ENCODE measurements at places on chromosomes 11 and 22.

GRCh38 chr11:126546191-126546590, 190.7 kb downstream of the ST3GAL4 start:
- DNase-seq, result no peak

DNA sequence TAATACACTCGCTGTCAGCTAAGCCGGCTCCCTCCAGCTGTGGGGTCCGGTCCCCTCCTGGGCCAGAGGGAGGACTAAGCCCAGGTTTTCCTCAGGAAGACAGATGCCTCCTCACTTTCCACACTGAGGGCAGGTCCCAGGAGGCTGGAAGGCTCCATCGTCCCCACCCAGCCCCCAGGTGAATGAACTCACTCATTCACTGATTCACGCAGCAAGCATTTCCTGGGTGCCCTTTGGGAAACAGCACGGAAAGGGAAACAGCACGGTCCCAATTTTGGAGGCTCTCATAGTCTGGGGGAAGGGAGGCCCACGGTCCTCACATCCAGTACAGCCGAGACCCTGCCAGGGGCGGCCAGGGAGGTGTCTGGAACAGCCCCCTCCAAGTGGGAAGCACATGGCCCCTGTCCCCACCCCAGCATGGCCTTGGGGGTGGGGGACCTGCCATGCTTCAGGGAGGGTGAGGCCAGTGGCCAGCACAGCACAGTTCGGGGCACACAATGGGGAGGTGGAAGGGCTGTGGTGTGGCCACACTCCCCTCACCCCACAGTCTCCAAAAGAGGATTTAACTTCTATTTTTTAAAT, 9.3 kb upstream of the TH start:
- no peak for DNase-seq

GRCh38 chr22:22735695-22736611, 91.5 kb downstream of the GGTLC2 start:
- no peak for DNase-seq

- no peak for DNase-seq
These were observed 125.9 kb downstream of the RCN1 start for GRCh38 chr11:32216749-32217148.

DNA sequence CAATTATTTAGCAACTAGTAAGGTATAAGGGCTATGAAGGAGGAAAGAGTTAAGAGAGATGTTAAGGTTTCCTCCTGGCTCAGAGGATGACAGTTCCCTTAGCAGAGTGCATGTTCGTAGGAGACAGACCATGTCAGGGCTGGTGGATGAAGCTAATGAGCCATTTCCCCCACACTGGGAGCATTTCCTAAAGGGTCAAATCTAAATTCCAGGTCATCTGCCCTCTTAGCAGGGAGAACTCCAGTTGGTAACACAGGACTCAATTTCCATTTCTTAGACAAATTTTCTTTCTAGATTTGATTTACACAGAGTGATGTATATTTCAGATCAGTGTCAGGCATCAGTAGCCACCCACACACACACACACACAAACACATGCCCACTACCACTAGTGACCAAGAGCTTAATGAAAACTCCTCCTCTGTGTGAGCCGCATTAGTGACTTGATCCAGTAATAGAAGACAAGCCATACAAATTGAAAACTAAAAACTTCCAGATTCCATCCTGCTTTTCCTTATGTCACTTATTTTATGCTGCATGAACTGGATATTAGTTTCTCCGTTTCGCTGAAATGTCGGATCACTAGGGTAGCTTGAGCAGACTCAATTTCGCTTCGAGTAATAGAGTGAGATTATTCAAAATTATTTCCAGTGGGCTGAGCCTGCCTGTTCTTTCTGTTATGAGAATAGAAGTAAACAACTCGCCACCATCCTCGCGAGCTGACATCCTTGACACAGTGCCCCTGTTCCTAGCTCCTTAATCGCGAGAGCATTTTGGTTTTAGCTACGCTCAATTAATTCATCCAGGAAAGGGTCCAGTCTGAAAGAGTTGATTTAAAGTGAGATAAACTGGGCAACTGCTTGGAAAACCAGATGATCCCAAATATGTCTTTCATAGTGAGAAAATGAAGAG, 582.6 kb downstream of the SOX6 start:
- DNase-seq, result no peak

GRCh38 chr11:70105369-70105754, 27.2 kb downstream of the ANO1 start:
- no peak for DNase-seq

DNA sequence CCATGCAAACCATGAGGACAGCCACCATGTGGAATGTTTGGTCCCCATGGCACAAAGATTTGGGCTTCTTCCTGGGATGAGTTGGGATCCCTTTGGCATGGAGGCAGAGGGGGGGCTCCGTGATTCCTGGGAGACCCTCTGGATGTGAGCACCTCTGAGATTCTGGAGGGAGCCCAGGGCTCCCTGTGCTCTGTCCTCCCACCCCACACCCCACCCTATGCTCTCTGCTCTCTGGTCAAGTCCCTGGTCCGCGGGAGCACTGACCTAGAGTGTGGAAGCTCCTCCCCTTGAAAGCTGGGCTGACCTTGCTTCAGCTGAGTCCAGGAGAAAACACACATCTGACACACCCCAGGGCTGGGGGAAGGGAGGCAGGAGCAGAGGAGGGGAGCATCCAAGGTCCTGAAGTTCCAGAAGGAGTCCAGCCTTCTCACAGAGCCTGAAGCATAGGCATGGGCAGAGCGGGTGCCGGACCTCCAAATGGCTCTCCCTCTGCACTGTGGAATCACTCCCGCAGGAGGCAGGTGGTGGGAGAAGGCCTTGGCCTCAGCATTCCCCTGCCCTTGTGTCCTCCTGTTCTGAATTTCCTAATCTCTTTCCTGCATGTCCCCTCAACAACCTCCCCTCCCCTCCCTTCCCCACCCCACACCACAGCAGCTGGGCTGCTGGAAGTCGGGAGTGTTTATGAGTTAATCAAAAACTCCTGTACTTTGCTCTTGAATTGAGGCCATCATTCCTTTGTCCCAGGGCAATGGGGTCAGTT, 25.7 kb upstream of the OAF start:
- DNase-seq, result no peak

- no peak for DNase-seq
These were observed 3.0 kb downstream of the MAFF start for GRCh38 chr22:38204784-38205183.

- DNase-seq, result no peak
These were observed 34.5 kb upstream of the TEF start for GRCh38 chr22:41347066-41347859.

DNA sequence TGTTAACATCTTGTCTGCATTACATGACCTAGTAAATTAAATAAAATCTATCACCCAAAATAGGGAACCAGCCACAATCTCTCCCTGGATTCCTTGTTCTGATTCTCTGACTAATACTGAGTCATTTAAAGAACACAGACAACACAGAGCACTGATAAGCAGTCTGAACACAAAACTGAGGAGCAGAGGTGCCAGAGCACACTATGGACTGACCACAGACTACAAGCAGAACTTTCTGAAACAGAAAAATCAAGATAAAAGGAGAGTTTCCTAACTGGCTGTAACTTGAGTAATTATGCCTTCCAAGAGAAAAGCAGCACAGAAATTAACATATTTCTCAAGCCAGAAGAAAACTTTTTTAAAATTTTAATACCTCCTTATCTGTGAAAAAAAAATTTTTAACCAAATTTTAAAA, 128.8 kb downstream of the SGSM3 start:
- DNase-seq, result no peak

DNA sequence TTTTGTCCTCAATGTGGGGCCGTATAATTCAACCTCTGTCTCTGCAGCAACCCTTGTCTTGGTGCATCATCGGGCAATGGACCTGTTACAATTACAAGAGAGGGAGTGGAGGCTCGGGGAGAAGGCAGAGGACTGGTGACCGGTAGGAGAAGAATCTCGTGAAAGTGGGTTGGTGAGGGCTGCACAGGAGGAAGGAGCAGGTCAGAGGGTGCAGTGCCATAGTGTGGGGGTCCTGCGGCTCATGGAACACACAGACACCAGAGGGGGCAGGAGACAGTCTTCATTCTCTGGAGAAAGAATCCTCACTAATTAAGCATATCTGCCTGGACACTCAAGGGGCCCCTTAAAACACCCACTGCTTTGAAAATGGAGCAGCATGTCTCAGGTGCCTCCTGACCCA, 174.7 kb upstream of the B3GAT1 start:
- no peak for DNase-seq

- no peak for DNase-seq
These were observed 50.8 kb upstream of the NAV2 start for GRCh38 chr11:19661827-19662226.

GRCh38 chr11:103910721-103911120, 125.7 kb upstream of the DDI1 start:
- DNase-seq, result peak; percentile 27

GRCh38 chr11:62502030-62502730, 44.4 kb downstream of the AHNAK start:
- DNase-seq, result no peak

Data from NT2/D1 (cell line).